ENCODE measurements at places on chromosomes 7 and 10.

DNA sequence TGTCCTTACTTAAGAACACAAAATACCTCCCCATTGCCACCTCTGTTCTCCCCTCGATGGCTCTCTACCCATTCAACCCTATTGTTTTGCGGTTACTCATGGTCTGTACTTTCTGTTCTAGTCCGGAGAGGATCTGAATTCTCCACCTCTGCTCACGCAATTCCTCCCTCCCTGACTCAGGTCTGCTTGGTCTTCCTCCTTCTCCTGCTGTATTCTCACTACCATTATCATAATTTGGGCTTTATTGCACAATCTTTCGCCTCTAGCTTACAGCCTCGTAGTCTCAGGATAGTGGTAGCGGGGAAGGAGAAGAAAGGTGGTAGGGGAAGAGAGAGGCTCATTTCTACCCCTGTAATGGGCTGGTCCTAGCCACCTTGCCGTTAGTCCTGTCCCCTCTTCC lies 35.4 kb upstream of the FAM180A start:
- peaks cover 1% of the 10 kb centered on the region for H3K36me3 ChIP-seq
- no peak overlapping the region for H3K27ac ChIP-seq
- H3K4me3 ChIP-seq, result no peak overlapping the region
- DNase-seq, result no peak
- peaks cover 18% of the 10 kb centered on the region for H3K27me3 ChIP-seq

GRCh38 chr10:95457319-95457886 lies 103.8 kb downstream of the SORBS1 start:
- no peaks in the 10 kb centered on the region for H3K4me1 ChIP-seq
- H3K27me3 ChIP-seq, result peaks cover 52% of the 10 kb centered on the region
- H3K4me3 ChIP-seq, result no peak overlapping the region
- no peak for DNase-seq
- no peak overlapping the region for H3K27ac ChIP-seq

DNA sequence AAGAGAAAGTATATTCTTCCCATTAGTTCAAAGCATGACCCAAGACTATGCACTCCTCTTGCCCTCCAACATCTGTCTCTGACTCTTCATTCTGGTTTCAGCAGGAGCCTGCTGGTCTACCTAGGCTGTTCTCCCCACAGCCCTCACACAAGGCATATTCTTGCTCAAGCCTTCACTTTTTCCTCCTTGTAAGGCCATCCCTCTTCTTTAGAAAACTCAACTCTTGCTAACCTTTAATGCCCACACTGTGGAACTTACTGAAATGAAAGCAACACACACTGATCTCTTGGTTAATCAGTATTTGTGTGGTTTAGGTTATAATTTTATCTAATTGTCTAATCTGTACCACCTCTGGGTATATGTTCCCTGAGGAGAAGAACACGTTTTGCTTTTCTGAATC lies 75.8 kb downstream of the PRKCQ start:
- peak overlapping the region; percentile 74 for H3K27ac ChIP-seq
- DNase-seq, result no peak
- no peaks in the 10 kb centered on the region for H3K27me3 ChIP-seq
- H3K36me3 ChIP-seq, result peaks cover 42% of the 10 kb centered on the region

DNA sequence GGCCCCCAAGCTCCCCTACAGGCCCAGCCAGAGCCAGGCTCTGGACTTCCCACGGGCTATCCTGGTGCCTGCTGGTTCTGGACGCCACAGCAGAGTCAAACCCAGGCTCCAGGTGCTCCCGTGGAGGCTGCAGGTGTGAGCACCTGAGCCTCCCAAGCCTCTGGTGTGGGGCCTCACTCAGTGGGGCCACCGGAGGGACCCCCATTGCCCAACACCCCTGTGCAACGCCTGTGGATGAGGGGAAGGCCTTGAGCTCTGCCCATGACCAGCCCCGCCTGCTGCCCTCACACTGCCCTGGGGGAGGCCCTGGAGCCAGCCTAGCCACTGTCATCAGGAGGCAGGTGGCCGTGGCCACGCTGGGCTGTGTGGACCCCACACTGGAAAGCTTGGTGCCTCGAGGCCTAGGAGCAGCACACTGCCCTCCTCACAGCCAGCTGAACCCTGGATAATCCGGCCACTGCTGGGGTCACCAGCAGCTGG lies 229.3 kb downstream of the MAD1L1 start:
- H3K27me3 ChIP-seq, result no peaks in the 10 kb centered on the region

- no peak overlapping the region for H3K4me3 ChIP-seq
- peaks cover 33% of the 10 kb centered on the region for H3K27me3 ChIP-seq
- H3K4me1 ChIP-seq, result peaks cover 5% of the 10 kb centered on the region
- DNase-seq, result no peak
- no peak overlapping the region for H3K27ac ChIP-seq
- H3K36me3 ChIP-seq, result no peaks in the 10 kb centered on the region
Measured at GRCh38 chr7:141295367-141295895, 221.6 kb downstream of the TMEM178B start.

- DNase-seq, result no peak
- H3K4me1 ChIP-seq, result no peaks in the 10 kb centered on the region
- H3K27ac ChIP-seq, result no peak overlapping the region
- no peaks in the 10 kb centered on the region for H3K36me3 ChIP-seq
Measured at GRCh38 chr10:20874261-20874660, 22.9 kb downstream of the NEBL start.

- H3K4me3 ChIP-seq, result no peak overlapping the region
- no peaks in the 10 kb centered on the region for H3K4me1 ChIP-seq
- H3K27ac ChIP-seq, result no peak overlapping the region
- DNase-seq, result no peak
- H3K27me3 ChIP-seq, result peaks cover 6% of the 10 kb centered on the region
Measured at GRCh38 chr10:21130108-21130507, 233.0 kb upstream of the NEBL start.

- peak overlapping the region; percentile 73 for H3K4me3 ChIP-seq
- peaks cover 61% of the 10 kb centered on the region for H3K4me1 ChIP-seq
- no peak for DNase-seq
- no peaks in the 10 kb centered on the region for H3K27me3 ChIP-seq
Measured at GRCh38 chr7:70678621-70679251, 453.2 kb upstream of the GALNT17 start.

DNA sequence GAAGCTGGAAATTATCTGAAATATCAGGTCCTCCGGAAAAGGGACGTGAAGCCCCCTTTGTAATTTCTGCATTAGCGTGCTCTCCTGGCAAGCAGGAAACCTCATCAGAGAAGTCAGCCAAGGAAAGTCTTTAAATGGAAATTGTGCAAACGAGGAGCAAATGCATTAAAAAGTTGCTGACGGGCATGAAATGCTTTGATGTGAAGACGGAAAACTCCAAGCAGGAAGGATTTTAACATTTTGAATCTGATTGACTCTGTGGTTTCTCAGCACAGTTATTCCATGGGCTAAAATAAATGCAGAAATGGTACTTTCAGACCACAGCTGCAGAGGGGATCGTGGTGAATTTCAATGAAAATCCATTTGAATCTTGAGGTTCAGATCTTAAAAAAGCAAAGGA lies 167.8 kb downstream of the AHR start:
- no peaks in the 10 kb centered on the region for H3K27me3 ChIP-seq
- DNase-seq, result no peak
- H3K27ac ChIP-seq, result no peak overlapping the region

DNA sequence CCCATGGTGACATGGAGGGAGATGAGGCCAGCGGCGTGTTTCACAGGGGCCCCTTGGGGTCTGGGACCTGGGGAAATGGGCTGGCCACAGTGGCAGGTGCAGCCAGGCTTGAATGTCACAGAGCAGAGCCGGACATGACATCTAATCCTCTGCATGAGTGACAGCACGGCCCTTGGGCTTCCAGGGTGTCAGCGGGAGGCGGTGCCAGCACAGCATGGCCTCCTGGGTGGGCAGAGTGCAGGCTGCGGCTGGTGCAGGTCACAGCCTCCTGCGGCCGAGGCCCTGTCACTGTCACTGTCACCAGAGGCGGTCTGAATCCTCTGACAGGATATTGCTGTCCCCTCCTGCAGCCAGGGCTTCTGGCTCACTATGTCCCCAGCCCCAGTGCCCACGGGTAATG lies 18.2 kb downstream of the BHLHA15 start:
- DNase-seq, result no peak
- H3K4me3 ChIP-seq, result no peak overlapping the region
- H3K27me3 ChIP-seq, result no peaks in the 10 kb centered on the region
- peaks cover 34% of the 10 kb centered on the region for H3K36me3 ChIP-seq
- H3K27ac ChIP-seq, result no peak overlapping the region
- H3K4me1 ChIP-seq, result no peaks in the 10 kb centered on the region

DNA sequence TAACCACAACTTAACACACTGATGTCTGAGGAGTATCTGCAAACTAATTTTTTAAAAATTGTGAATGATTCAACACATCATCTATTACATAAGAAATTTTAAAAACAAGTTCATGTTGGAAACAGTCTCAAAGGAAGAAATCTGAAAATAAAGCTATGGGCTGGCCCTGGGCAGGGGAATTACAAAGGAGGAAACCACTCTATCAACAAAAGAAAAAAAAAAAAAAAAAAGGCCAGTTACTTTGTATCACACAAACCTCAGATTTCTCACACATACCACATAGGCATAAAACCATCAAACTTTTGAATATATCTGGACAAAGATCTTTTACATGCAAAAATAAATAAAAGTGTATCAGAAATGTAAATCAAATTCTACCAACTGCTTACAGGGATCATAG lies 20.8 kb downstream of the TIAL1 start:
- no peak for DNase-seq
- peaks cover 17% of the 10 kb centered on the region for H3K4me1 ChIP-seq
- H3K27ac ChIP-seq, result peak overlapping the region; percentile 75
- H3K36me3 ChIP-seq, result peaks cover 48% of the 10 kb centered on the region

DNA sequence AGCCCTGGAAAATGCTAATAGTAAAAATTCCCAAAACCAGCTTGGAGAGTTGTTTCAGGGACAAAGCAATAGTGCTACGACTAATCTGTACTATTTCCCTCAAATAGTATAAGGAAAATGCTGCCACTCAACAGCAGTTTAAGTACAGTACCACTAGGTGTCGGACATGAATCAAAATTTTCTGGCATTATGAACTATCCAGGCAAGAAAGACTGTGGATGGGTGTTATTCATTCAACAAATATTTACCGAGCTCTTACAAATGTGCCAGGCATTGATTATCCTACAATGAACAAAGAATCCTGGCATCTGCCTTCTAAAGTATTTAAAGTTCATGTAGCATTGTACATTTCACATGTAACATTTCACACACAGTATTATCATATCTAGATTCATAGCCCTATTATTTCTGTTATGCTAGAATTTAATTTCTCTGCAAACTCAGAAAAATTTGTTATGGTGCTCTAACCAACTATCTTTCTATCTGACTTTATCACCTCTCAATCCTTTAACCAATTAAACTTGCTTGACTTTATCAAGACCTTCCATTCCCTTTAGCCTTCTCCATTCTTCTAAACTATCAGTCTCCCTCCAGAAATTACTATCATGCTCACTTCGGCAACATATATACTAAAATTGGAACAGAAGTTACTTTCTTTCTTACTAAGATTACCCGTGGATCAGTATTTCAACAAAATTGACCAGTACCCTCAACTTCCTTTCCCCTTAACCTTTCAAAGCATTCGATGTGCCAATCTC lies 80.6 kb downstream of the ARHGAP21 start:
- no peak overlapping the region for H3K4me3 ChIP-seq
- no peaks in the 10 kb centered on the region for H3K4me1 ChIP-seq
- H3K36me3 ChIP-seq, result no peaks in the 10 kb centered on the region
- H3K27ac ChIP-seq, result no peak overlapping the region
- DNase-seq, result peak; percentile 18

DNA sequence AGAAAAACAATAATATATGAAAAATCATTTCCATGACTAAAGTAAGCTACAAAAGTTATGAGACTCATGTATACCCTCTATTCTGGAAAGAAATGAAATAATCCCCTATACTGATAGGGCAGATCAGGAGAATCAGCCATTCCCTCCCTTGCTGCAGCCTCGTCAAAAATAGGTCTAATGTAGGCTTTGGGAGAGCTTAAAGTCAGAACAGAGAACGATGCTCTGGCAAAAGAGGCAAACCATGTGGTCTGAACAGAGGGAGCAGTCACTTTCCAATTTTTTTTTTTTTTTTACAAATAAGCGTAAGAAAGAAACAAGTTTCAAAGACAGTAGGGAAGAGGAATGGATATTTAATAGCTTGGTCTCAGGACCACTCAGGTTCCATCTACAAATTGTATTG lies 462.2 kb upstream of the LRRTM3 start:
- no peak overlapping the region for H3K4me3 ChIP-seq
- no peak for DNase-seq
- H3K36me3 ChIP-seq, result no peaks in the 10 kb centered on the region

GRCh38 chr7:2435146-2435545 lies 31.7 kb downstream of the CHST12 start:
- no peak for DNase-seq
- peaks cover 47% of the 10 kb centered on the region for H3K4me1 ChIP-seq
- H3K27ac ChIP-seq, result peak overlapping the region; percentile 81
- H3K27me3 ChIP-seq, result no peaks in the 10 kb centered on the region
- no peak overlapping the region for H3K4me3 ChIP-seq
- peaks cover 40% of the 10 kb centered on the region for H3K36me3 ChIP-seq

DNA sequence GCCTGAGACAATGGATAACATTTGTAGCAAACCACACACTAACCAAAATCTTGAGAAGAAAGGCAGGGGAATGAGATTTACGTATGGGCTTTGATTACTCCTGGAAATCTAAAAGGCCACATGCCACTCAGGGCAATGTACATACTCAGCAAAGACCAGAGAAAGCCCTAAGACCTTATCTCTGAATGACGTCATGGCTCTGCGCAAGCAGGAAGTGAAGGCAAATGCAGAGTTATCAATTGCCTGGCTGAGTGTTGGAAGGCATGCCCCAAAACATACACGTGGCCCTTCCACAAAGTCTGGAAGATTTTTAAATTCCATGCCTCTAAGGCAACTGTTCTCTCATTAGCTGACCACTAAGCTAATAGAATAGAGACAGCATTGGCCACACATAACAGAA lies 90.9 kb upstream of the NRBF2 start:
- H3K27me3 ChIP-seq, result peaks cover 92% of the 10 kb centered on the region
- no peaks in the 10 kb centered on the region for H3K36me3 ChIP-seq
- H3K4me3 ChIP-seq, result no peak overlapping the region
- no peaks in the 10 kb centered on the region for H3K4me1 ChIP-seq
- no peak for DNase-seq
- no peak overlapping the region for H3K27ac ChIP-seq

GRCh38 chr10:71966046-71967004 lies 2.1 kb downstream of the CHST3 start:
- no peak overlapping the region for H3K27ac ChIP-seq
- H3K4me3 ChIP-seq, result no peak overlapping the region
- no peaks in the 10 kb centered on the region for H3K36me3 ChIP-seq

GRCh38 chr7:137836541-137836940 lies 10.2 kb downstream of the DGKI start:
- no peak overlapping the region for H3K27ac ChIP-seq
- no peaks in the 10 kb centered on the region for H3K36me3 ChIP-seq
- H3K4me1 ChIP-seq, result no peaks in the 10 kb centered on the region
- DNase-seq, result no peak
